ENCODE measurements at places on chromosomes 3 and 15.

- DNase-seq, result no peak
Observed at GRCh38 chr15:70854666-70854976, 664 bp upstream of the LARP6 start.

DNA sequence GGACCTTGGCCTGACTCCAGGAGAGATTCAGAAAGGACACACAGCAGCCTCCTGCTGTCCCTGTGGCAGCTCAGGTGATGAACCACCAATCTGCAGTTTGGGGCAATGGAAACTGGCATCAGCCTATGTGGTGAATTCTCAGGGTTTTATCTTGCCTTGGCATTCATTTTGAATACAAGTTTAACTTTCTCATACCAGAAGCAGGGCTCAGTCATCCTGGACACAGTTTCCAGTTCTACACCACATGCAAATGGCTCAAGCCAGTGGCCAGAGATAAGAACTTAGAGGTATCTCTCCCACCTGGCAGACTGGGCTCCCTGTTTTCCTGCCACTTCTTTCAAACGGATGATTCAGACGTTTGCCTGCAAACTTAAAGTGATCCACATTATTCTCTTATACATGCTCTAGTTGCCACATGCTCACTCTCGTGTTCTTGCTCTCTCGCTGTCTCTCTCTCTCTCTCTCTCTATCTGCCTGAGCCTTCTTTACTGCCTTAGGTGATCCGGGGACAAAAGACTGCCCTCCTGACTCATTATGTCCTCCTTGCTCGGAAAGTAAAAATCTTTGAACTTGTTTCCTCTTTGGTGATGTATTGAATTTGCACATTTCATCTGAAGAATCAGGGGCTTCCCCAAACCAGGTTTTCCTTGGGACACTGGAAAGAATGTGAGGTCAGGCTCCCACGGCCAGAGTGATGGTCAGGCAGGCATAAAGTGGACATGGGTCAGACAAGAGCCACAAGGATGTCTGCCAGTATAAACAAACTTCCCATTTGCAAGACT lies 99.6 kb upstream of the STT3B start:
- no peak for DNase-seq

DNA sequence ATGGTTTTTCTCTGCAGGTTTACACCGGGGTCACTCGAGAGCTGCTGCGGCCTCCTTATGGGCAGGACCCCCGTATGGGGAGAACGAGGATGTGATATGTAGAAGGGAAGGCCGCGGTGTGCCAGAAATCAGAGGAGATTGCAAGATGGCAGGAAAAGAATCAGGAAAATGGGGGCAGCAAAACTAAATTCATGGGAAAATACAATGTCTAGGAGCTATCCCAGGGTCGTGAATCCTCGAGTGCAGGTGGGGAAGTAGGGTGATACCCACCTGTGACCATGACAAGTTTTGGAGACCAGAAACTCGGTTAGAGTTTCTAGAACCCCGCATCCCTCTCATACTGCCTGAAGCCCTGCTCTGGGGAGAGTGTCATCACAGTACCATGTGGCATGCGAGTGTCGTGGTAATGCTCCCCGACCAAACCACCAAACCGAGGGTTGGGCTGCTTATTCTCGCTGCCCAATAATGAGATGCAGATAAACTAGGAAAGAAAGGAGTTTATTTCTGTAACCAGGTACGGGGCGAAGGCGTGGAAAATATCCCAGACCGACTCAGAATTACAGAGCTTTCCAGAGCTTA lies 781 bp downstream of the TRNT1 start:
- DNase-seq, result peak; percentile 36

DNA sequence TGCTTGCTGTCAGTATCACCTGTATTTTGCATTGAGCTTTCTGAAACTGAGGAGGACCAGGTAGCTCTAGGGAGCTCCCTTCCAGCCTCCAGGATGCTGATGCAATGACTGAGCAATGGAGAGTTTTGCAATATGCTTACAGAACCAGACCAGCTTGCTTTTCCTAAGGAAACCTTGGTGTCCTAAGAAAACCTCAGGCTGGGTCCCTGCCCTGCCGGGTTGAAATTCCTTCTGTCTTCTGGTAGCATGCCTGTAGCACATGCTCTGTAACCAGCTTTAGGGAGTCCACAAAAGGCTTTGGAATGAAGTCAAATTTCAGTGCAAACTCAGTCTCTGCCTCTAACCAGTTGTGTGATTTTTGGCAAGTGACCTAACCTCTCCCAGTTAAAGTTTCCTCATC lies 65.8 kb upstream of the GSK3B start:
- no peak for DNase-seq

DNA sequence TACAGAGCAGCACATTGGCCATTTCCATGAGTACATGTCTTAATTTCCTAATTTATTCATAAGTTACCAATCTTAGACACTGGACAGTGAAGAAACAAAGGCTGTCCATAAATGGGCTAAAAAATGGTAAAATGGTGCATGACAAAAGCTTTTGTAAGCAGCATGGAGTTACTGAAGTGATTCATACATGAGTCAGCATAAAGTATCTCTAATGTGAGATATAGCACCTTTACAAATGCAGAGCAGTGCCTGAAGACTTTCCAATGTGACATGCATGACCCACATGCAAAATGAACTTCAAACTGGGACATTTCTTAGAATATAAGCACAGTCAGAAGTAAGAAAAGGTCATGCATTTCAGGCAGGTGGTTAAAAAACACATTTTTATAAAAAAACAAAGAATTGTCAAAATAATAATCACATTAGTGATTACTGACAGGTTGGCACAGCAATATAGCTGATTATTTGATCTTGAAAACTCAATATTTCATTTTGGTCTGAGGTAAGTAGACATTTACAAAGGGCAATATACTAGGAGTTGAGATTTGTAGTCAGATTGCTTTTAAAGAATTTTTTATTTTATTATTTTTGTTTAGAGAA lies 299.3 kb downstream of the PLCL2 start:
- no peak for DNase-seq

GRCh38 chr15:51205050-51205975 lies 110.6 kb upstream of the TNFAIP8L3 start:
- no peak for DNase-seq

- DNase-seq, result no peak
Observed at GRCh38 chr3:23900744-23901143, 16.0 kb downstream of the NKIRAS1 start.

- peak; percentile 75 for DNase-seq
Observed at GRCh38 chr15:31327669-31328427, 1.2 kb downstream of the KLF13 start.

- DNase-seq, result no peak
Observed at GRCh38 chr3:56456117-56456516, 12.2 kb downstream of the ERC2 start.

GRCh38 chr3:64179860-64180259 lies 45.4 kb downstream of the PRICKLE2 start:
- DNase-seq, result no peak

DNA sequence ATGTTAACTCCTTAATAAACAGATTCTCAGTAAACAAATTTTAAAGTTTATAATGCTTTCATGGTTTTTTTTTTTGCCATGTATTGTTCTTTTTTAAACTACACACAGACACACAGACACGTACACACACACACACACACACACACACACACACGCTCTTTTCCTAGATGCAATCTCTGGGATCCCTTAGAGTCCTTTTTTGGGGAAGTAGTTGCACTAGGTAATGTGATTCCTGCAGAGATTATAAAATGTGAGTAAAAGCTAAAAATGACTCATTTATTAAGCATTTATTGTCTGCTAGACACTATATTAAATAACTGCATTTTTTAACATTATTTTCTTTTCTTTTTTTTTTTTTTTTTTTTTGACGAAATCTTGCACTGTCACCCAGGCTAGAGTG lies 19.9 kb downstream of the NDUFB5 start:
- no peak for DNase-seq

DNA sequence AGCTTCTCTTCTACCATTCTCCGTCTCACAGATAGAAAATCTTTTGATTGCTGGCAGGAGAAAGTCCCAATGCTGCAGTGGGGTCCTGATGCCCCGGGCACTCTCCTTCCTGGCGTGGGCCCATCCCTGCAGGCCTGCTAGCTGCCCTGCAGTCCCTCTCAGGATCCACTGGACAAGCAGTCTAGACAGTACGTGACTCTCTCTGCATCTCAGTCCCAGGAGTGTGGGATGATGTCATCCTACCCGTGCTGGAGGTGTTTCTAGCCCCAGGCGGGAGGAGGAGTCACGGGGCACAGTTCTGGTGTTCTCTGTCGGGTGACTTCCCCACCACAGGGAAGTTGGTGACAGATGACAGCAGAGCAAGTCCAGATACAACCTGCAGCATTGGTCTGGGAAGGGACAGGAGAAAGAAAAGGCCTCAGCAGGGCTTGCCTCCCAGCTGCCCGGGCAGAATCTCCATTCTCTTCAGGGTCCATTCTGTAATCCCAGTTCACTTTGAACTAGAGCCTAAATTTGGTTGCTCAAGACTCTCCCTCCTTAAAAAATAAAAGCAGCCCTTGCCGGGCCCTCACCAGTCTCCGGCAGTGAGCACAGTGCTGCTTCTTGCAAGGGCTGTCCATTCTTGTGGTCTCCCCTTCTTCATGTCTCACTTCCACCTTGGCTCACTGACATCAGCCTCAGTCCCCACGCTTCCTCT lies 30.6 kb downstream of the SLC28A1 start:
- DNase-seq, result peak; percentile 40

DNA sequence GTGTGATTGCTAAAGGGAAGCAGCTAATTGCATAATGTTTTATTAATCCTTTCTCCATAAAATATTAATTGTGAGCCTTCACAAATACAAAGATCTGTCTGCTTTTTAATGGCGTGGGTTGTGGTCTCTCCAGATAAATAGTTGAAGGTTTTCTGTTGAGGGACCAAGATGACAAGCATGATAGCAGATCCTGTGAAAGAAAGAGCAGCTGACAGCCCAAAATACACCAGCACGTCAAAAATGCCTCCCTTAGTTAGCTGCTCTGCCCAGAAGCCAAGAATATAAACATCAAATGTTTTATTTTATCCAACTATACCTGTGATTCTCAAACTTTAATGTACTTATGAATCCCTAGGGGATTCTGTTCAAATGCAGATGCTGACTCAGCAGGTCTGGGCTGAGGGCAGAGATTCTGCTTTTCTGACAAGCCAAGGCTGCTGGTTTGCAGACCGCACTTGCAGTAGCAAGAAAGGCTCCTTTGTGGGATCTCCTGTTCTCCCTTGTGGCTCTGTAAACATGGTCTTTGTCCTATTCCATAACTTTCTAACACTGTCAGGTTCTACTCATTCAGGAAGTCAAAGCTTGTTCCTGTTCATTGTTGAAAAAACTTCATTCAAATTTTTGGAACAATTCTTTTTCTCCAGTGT lies 119.1 kb upstream of the SLC25A36 start:
- peak; percentile 6 for DNase-seq

DNA sequence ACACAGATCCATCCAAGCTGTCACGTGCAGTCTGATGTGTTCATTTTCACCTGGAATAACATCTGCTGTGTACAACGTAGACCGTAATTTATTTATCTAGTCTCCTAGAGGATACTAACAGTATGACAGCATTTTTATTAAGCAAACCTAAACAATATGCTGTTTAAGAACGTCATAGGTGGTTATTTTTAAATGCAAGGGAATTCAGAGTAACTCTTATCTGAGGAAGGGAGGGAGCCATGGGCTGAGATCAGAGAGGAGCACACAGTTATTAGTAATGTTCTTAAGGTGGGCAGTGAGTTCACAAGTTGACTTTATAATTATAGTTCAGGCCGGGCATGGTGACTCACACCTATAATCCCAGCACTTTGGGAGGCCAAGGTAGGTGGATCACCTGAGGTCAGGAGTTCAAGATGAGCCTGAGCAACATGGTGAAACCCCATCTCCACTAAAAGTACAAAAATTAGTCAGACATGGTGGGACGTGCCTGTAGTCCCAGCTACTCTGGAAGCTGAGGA lies 193.6 kb downstream of the UACA start:
- no peak for DNase-seq

DNA sequence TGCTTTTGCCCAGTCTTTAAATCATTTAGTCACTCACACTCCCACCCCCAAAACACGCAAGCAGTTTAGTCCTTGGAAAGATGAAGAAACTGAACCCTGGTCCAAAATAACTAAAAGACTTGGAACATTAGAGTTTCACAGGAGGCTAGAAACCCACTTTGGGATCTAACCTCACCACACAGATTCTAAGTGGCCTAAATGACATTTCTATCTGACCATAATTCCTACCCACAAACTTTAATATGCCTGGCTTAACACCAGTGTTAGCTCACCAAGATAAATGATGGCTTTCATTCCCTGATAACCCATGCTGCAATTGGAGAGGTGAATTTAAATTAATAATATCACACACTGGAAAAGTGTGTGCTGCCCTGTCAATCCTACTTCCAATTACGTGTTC lies 295.3 kb upstream of the UBE2E2 start:
- DNase-seq, result no peak

- DNase-seq, result no peak
Observed at GRCh38 chr3:28901018-28901417, 379.9 kb upstream of the RBMS3 start.

GRCh38 chr3:170228093-170228766 lies 6.0 kb downstream of the PRKCI start:
- DNase-seq, result no peak

DNA sequence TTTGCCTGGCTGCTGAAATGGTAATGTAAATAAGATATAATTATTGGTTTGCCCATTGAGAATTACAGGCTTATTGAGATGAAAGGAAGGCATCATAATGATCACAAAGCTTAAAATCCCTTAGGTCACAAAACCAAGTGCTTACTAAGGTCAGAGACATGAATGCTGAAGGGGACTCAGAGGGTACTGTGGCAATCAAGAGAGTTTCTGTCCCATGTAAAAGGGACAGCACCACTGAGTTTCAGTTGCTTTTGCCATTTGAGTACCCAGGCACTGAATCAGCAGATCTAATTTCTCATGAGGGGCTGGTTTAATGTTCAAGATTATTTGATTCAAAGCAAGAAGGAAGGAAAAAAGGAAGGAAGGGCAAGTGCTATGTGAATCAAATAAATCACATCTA lies 127.0 kb downstream of the PLOD2 start:
- no peak for DNase-seq

DNA sequence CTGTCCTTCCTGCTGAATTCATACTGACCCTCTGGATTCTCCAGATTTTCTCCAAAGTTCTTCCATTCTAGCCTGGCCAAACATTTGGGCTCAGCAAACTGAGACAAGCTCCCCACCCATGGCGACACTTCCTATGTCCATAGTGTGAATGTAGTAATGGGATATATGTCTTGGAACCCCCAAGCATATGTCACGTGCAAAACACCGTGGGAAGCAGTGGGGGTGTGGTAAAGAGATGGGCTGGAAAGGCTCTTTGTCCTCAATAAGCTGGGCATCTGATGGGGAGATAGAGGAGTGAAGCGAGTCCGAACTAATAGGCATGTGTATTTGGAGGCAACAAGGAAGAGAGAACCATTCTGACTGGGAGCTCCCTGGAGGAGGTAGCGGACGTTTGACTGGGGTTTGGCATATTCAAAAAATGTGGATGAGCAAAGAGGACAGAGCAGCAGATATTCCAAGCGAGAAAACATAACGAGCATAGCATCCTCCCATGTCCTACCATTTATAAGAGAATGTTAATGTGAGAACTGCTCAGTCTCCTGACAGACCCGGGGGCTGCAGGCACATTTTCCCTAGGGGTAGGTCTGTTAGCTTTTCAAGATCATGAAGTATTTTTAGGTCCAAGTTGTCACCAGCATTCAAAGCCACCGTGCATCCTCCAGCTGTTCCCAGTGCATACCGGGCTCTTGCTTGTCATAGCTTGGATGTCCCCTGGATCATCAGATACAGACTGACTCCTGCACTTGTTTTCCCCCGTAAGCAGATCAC lies 25.6 kb downstream of the TPM1 start:
- no peak for DNase-seq

GRCh38 chr3:20064387-20064786 lies 24.1 kb downstream of the KAT2B start:
- no peak for DNase-seq

GRCh38 chr3:152155246-152156020 lies 113.3 kb upstream of the MBNL1 start:
- no peak for DNase-seq

- no peak for DNase-seq
Observed at GRCh38 chr3:14289590-14290461, 111.2 kb downstream of the LSM3 start.

Measured in NAMALWA (cell line).